ENCODE measurements at places on chromosomes 7 and 10. TPM values are rescaled to one million over a fixed set of nuclear protein-coding genes. Genes with fewer than 3 reads are reported as not detected.

Gene SLC26A5
- not detected for total RNA-seq

Gene NACAD
- 0.19 TPM for total RNA-seq

Gene SLC26A3
- not detected for total RNA-seq

Gene PAPSS2
- 20.0 TPM for total RNA-seq

Gene MMRN2
- total RNA-seq, result 1.2 TPM

Gene OR2A5
- total RNA-seq, result not detected

Gene MYL10
- not detected for total RNA-seq

Gene GPR37
- 0.64 TPM for total RNA-seq

Gene PTPN20
- total RNA-seq, result 4.7 TPM

Gene TAS2R5
- 0.51 TPM for total RNA-seq

Gene OR13A1
- total RNA-seq, result not detected

Gene NME8
- not detected for total RNA-seq

Gene CALY
- 0.69 TPM for total RNA-seq

Gene POLR3A
- total RNA-seq, result 12.2 TPM

Gene TYSND1
- 16.8 TPM for total RNA-seq

Gene HOXA2
- total RNA-seq, result 0.97 TPM

Gene TMEM273
- not detected for total RNA-seq

Gene FFAR4
- 0.30 TPM for total RNA-seq

Gene PMPCB
- 72.6 TPM for total RNA-seq

Gene TECPR1
- 6.5 TPM for total RNA-seq

Gene PAPOLB
- total RNA-seq, result not detected

Gene NOS3
- total RNA-seq, result 0.63 TPM

Gene MAT1A
- total RNA-seq, result 0.03 TPM

Gene EBF3
- 0.20 TPM for total RNA-seq

Gene LBX1
- not detected for total RNA-seq

Gene ABCA13
- total RNA-seq, result 0.06 TPM

Gene CALCR
- total RNA-seq, result not detected

Gene IFIT2
- 2.0 TPM for total RNA-seq

Gene CRYGN
- not detected for total RNA-seq

Gene FAM25A
- total RNA-seq, result not detected

Gene ASIC3
- 9.9 TPM for total RNA-seq

Gene RAB18
- 83.4 TPM for total RNA-seq

Gene ZNF722
- total RNA-seq, result not detected

Gene TMEM229A
- total RNA-seq, result not detected

Gene SFXN2
- total RNA-seq, result 3.3 TPM

Gene SEMA3A
- total RNA-seq, result 5.8 TPM

Gene PNLIP
- not detected for total RNA-seq
